ENCODE measurements at places on chromosomes 12 and 14. TPM values are rescaled to one million over a fixed set of nuclear protein-coding genes. Genes with fewer than 3 reads are reported as not detected.

KRT1 gene
- 0.88 TPM for total RNA-seq

MDM1 gene
- total RNA-seq = 43.0 TPM

KCNJ8 gene
- 44.9 TPM for total RNA-seq

CABP1 gene
- 0.51 TPM for total RNA-seq

DNA sequence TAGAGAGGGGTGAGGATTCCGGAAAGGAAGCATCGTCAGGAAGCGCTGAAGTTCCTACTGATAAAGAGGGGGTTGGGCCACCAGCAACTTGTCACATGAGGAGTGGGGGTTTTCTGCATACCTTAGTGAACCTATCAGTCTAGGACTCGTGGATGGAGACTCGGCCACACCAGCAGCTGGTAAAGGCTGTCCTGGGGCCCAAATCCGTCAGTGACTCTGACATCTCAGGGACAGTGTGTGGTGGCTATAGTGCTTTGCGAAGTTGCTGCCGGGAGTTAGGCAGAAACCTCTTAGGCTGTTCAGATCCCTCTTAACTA is 16.4 kb downstream of the RNASE2 start:
- no peak for DNase-seq
- no peaks in the 10 kb centered on the region for H3K27me3 ChIP-seq
- H3K36me3 ChIP-seq = no peaks in the 10 kb centered on the region
- peak overlapping the region; percentile 85 for H3K27ac ChIP-seq
- H3K4me3 ChIP-seq = no peak overlapping the region

DNA sequence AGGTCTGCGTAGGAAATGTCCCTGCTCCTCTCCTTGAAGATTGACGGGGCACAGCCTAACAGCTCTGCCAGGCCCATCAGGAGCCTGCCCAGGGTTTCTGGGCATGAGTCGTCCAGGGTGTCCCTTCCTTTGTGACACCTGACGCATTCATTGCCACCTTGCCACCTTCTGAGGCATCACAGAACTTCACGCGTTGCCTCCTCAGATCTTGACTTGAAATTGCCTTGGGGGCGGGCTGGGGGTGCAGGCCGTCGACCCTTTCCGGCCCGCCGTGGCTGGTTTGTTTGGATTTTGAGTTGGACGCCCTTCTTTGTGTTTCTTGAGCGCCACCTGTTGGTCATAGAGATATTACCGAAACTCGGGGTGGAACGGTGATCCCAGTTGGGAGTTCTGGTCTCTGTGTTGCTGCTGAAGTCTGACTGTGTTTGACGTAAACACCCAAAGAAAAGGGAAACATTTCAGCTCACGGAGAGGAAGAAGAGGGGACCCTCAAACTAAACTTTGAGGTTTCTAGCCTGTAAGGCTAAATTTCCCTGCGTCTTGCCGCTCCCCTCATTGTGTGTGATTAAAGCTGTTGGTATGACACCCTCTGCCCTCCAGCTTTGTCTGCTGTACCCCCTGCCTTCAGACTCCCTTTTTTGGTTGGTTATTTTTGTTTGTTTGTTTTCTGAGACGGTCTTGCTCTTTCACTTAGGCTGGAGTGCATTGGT is 44.6 kb downstream of the MLXIP start:
- H3K27me3 ChIP-seq = no peaks in the 10 kb centered on the region
- H3K4me3 ChIP-seq = no peak overlapping the region
- no peaks in the 10 kb centered on the region for H3K36me3 ChIP-seq
- DNase-seq = peak; percentile 77
- peak overlapping the region; percentile 57 for H3K27ac ChIP-seq

DNA sequence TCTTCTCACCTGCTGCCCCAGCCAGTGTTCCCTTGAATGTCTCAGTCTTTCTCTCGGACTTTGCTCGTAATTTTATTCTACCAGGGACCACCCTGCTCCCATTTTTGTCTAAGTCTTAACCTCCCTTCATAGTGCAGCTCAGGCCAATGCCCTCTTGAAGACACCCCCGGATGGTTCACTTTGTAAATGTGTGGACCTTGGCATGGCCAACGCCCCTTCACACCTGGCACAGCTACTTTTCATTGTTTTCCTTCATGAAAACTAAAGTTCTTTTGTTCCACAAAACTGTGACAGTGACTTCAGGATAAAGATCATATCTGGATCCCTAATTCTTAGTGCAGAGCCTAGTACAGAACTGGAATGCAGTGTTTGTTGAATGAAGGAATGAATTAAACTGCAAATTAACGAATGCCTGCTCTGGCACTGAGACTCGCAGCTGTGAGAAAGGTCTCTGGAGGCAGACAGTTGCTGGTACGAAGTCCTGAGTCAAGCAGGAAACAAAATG is 3.5 kb upstream of the RNASE4 start:
- peak overlapping the region; percentile 100 for H3K27ac ChIP-seq
- no peak for DNase-seq
- H3K4me1 ChIP-seq = no peaks in the 10 kb centered on the region
- H3K27me3 ChIP-seq = no peaks in the 10 kb centered on the region
- no peaks in the 10 kb centered on the region for H3K36me3 ChIP-seq

DNA sequence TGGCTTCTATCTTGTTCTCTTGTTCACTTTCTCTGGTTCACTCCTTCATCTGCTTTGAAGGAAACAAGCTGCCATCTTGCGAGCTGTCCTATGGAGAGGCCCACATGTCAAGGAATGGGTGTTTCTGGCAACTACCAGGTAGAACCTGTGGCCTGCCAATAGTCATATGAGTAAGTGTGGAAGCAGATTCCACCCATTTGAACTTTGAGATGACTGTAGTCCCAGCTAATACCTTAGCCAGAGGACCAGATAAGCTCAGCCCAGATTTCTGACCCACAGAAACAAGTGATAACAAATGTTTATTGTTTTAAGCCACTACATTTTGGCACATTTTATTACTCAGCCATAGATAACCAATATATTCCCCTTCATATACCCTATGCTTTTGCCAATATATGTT is 4.0 kb upstream of the SLC38A2 start:
- H3K27me3 ChIP-seq = no peaks in the 10 kb centered on the region
- peaks cover 3% of the 10 kb centered on the region for H3K4me1 ChIP-seq
- no peak overlapping the region for H3K27ac ChIP-seq
- no peak overlapping the region for H3K4me3 ChIP-seq
- no peaks in the 10 kb centered on the region for H3K36me3 ChIP-seq

DNA sequence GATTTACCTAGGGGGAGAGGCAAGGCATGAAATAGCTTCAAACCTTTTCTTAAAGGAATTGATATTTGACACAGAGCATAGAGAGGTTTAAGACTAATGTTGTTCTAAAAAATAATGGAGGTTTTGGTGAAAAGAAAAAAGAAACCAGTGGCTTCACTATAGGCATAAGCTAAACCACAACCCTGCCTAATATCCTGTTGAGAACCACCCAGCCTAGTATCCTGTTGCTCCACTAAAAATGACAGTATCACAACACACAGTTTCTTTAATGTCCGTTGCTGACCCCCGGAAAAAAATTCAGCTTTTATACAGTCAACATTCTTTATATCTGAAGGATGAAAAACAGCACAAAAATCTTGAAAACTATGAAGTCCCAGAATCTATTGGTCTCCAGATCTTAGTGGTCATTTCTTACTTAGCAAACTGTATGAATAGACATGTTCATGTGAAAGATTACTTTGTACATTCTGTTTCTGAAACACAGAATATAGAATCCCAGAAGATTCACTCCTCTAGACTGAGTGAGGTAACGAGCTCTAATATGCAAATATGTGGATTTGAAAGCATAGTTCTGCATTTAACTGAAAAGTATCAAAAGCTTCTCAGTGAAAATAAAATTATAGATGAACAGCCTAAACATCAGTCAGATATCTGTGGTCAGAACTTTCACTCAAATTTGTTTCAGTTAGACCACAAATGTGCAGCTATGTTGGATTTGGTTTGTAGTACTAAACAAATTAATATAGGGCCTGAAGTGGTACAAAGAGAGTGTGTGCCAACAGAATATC is 40.5 kb downstream of the GALC start:
- no peak overlapping the region for H3K4me3 ChIP-seq
- H3K36me3 ChIP-seq = no peaks in the 10 kb centered on the region
- H3K4me1 ChIP-seq = no peaks in the 10 kb centered on the region
- no peak overlapping the region for H3K27ac ChIP-seq
- no peak for DNase-seq

Measured in uterus (tissue), 4 donors.